Activated naive CD8-positive, alpha-beta T cell treated with anti-CD3 and anti-CD28 coated beads, Interleukin-2, amount 10 ng/mL, durations not matched to agents 7 days and 5 days (primary cell): ENCODE measurements at places on chromosomes 2 and 18.

- DNase-seq = no peak
These were observed 492.6 kb upstream of the REG3G start for GRCh38 chr2:78532762-78533379.

DNA sequence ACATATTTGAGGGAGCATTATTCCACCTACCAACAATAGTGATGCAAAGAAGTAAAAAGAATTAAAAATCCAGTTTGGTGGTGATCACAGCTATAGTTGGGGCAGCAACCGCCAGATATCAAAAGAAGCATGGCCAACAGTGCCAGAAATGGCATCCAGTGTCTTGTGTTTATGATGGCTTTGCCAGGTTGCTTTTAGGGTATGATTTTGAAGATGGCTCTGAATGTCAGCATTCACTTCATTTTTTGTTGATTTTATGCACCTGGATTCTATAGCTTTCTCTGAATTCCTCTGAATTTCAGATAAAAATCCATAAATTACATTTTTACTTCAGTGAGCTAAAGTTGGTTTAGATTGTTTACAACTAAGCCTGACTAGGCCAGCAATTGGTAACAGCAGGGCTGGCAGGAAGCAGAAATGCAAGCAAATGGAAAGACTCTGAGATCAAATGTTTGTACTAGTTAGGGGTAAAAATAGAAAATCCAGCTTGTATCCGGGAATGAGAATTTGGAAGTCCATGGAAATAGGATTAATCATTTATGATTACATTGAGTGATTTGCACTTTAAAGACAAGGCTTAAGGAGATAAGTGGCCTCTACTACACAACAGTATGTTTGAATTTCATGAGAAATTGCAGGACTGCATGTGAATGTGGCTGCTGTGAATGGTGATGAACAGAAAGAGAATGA, 40.4 kb downstream of the COL3A1 start:
- no peak for DNase-seq

GRCh38 chr18:64219517-64219916, 70.6 kb upstream of the LINC00305 start:
- DNase-seq = no peak

- no peak for DNase-seq
These were observed 636.5 kb downstream of the XIRP2 start for GRCh38 chr2:167524786-167525185.

DNA sequence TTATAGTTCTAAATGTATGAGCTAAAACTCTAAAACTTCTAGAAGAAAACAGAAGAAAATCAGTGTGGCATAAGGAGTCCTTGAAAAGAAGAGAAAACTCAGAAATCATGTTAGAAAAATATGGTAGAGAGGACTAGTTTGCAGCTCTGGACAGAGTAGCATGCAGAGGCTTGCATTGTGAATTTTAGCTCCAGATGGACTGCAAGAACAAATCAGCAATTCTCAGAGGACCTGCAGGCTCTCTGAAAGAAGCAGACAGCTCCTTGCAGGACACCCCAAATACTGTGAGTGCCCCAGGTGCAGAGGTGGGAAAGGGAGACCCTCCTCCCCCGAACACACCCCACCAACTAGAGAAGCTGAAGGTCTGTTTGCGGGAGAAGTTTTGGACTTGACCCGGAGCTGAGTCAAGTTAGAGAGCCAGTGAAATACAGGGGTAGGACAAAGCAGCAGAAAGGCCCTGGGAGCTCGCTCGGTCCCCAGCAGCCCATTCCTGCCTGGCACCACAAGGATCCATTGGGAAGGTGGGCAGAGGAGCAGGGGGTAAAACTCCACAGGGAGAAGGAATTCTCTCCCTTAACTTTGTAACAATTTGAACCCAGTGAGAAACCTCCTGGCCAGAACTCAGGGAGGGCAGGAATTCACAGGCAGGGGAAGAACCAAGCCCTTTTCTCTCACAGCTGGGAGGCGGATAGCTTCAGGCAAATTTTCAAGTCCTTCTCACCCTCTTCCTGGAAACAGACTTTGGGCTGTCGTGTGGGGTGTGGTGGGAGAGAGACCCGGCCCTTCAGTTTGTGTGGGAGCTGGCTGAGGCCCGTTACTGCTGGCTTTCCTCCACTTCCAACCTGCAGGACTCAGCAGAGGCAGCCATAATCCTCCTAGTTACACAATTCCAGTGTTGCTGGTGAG, 216.2 kb upstream of the SLC35G4 start:
- no peak for DNase-seq

- DNase-seq = no peak
These were observed 90.1 kb downstream of the DOK6 start for GRCh38 chr18:69490813-69491212.

GRCh38 chr2:65464604-65465003, 32.2 kb upstream of the SPRED2 start:
- no peak for DNase-seq

DNA sequence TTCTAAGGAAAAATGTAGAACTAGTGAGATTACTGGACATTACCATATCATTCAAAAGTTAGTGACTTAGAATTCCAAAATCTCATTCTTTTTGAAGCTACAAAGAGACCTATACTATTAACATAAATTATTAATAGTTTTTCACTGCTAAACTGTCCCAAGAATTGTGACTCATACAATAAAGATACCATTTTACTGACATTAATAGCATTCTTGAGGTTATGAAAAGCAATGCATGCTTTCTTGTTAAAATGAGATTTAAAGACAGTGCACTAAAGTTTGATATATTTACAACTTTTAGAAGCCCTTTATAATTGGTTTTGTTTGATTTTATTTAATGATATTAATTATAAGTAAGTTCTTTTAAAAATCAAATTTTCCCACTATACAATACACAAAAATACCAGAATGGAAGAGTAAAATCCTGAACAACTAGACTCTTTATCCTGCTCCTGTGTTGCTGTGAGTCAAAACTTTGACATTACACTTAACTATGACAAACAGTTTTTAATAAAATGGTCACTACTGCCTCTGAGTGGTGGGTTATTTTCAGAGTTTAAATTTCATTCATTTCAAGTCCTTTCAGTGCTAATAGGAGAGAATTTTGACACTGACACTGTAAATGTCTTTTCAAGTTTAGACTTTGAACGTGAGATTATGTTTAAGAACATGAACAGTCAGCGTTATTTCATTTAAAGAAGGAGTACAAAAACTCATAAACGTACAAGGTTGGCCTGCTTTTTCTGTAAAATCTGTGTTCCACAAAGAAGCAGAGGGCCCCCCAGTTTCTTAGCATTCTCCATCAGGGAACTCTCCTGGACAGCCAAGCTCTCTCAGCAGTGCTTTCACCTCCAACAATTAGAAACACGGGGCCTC, 54.5 kb downstream of the FAM124B start:
- no peak for DNase-seq

GRCh38 chr18:52678034-52678433, 338.0 kb downstream of the DCC start:
- no peak for DNase-seq

- no peak for DNase-seq
These were observed 82.5 kb downstream of the LIMS1 start for GRCh38 chr2:108616751-108617161.

GRCh38 chr18:9855681-9856080, 30.1 kb upstream of the TXNDC2 start:
- no peak for DNase-seq

GRCh38 chr18:51068105-51068504, 38.1 kb downstream of the SMAD4 start:
- no peak for DNase-seq

- no peak for DNase-seq
These were observed 612.1 kb downstream of the ZEB2 start for GRCh38 chr2:143907801-143908200.

DNA sequence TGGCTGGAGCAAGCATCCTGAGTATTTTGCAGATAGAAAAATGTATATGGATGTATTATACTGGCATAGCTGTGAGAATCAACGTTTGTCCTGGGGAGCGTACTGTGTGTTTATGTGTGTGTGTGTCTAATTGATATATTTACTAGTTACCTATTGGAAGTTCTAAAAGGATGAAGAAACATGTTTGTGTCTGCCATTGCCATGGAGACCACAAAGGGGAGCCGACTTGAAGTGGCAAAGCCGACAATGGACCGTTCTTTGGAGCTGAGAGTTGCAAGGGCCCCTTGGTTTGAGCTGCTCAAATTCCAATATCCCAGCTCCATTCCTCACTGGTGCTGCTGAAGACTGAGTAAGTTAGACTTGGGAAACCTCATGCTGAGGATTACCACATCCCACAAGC, 14.3 kb upstream of the SLC25A52 start:
- no peak for DNase-seq

- no peak for DNase-seq
These were observed 225.2 kb upstream of the TANK start for GRCh38 chr2:160934991-160935390.

DNA sequence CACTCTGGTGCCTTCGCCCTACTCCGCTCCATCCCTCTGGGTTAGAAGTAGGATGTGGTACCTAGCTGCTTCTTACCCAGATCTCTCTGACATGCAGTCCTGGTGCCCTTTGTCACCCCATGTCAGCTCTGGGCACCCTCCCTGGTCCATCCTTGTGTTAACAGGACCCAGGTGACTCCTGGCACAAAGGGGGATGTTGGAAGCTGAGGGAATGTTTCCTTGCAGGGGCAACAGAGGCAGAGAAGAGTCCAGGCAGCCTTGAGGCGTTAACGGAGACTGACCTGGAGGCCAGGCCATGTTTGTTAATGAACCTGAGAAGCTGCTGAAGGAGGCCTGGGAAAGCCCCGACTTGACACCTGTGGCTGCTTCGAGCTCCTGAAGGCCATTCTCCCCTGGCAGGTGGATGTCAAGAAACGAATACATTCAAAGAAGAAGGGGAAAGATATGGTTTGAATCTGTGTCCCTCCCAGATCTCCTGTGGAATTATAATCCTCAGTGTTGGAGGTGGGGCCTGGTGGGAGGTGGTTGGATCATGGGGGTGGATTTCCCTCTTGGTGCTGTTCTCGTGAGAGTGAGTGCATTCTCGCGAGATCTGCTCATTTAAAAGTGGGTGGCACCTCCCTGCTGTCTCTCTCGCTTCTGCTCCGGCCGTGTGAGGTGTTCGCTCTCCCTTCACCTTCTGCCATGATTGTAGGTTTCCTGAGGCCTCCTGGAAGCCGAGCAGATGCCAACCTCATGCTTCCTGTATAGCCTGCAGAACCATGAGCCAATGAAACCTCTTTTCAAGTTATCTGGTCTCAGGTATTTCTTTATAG, 31.4 kb downstream of the NPPC start:
- no peak for DNase-seq

- no peak for DNase-seq
These were observed 68.9 kb downstream of the MEX3C start for GRCh38 chr18:51128533-51128932.

DNA sequence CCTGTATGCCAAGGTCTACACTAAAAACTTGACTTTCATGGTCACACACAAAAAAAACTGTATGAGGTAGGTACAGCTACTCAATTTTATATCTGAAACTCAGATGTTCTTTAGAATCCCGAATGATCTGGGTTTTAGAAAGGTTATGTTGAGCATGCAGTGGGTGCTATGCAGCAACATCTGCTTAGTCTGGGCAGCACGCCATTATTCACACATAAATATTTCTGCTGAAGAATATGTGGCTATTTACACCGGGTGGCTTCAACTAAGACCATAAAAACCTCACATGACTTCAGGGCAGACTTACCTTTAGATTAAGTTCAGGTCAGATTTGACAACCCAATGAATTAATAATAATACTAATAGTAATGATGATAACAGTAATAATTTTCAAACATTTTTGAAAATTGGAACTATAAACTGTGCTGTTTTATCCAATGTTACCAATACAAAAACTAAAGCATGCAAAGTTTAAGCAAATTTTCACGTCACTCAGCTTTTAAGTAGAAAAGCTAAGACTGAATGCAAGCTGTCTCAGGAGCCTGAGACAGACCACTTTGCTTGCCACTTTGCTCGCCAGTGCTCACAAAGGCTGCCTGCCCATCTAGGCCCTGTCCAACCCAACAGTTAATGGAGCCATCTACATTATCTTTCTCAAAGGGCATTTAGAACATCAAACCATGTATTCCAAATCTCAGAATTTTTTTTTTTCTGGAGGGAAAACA, 292.0 kb downstream of the CNTNAP5 start:
- DNase-seq = no peak

- DNase-seq = no peak
These were observed 109.1 kb upstream of the CRIM1 start for GRCh38 chr2:36246320-36246990.

GRCh38 chr2:54394392-54394791, 61.7 kb upstream of the SPTBN1 start:
- no peak for DNase-seq

DNA sequence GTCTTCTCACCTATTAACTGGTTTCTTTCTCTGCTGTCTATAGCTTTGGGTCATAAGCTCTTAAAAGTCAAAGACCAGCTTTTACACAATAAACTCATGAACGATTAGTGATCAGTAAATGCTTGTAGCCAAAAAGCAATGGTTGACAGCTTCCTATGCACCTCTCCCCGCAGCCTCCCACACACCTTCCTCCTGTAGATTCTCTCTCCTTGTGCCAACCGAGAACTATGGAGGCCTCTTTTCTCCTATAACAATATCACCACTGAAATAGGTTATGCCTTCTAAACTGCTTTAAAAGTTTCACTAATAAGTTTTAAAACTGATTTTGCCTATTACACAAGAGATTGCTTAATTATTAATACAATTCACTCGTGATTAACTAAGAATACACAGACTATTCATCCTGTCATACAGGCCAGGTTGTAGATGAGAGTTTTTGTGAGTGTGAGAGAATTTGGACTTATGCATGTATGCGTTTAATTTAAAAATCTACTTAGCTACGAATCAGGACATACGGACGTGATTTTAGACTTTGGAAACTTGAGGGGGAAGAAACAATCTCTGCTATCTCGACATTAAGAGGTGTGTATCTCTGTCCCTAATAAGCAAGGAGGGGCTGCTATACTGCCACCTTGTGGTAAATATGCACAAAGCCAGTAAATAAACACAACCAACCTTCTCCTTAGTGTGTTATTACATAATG, 229.1 kb upstream of the RBBP8 start:
- DNase-seq = no peak

DNA sequence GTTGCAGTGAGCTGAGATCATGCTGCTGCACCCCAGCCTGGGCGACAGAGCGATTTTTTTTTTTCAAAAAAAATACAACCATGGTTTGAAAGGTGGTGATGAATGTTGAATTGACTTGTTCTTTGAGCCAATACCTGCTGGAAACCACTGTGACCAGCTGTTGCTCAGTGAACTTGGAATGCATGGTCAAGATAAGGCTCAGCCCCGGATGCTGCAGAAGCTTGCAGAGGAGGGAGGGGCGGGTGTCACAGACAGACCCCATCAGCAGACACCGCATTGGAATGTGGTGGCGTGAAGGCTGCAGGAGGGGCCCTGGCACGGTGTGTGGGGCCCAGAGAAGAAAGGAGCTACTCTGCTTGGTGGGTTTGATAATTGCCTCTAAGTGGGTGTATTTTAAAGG, 91.6 kb downstream of the ITGB1BP1 start:
- no peak for DNase-seq

GRCh38 chr2:143617803-143618415, 488.7 kb downstream of the ARHGAP15 start:
- DNase-seq = no peak

- no peak for DNase-seq
These were observed 468.7 kb upstream of the TNP1 start for GRCh38 chr2:217328622-217328978.
